Mucosa of descending colon (tissue), 3 donors: ENCODE measurements at places on chromosomes 16 and 17. TPM values are rescaled to one million over a fixed set of nuclear protein-coding genes. Genes with fewer than 3 reads are reported as not detected.

Gene LGALS9
- 217 TPM for total RNA-seq

Gene GALK1
- total RNA-seq, result 7.1 TPM

Gene NMRAL1
- 32.4 TPM for total RNA-seq

Gene KRTAP3-1
- not detected for total RNA-seq

Gene CCL14
- total RNA-seq, result 6.2 TPM

Gene HOXB4
- 4.5 TPM for total RNA-seq

Gene MYOCD
- 9.4 TPM for total RNA-seq

Gene KRT25
- not detected for total RNA-seq

Gene MAF
- 25.1 TPM for total RNA-seq

Gene ASPHD1
- total RNA-seq, result 1.8 TPM

Gene NLRC3
- 1.4 TPM for total RNA-seq

Gene GALR2
- total RNA-seq, result 4.2 TPM

Gene RAB11FIP4
- total RNA-seq, result 40.7 TPM

Gene C17orf113
- total RNA-seq, result 1.2 TPM

Gene ICAM2
- total RNA-seq, result 14.2 TPM

Gene TVP23A
- total RNA-seq, result not detected

Gene KCNH6
- total RNA-seq, result 0.64 TPM

Gene PLD6
- total RNA-seq, result 12.9 TPM

Gene MYO15B
- 591 TPM for total RNA-seq

Gene HBA1
- 8.5 TPM for total RNA-seq

Gene TMC8
- total RNA-seq, result 11.4 TPM

Gene TBC1D3L
- total RNA-seq, result 7.0 TPM

Gene KRT20
- 1,810 TPM for total RNA-seq

Gene GNG13
- total RNA-seq, result not detected

Gene BCAR1
- total RNA-seq, result 116 TPM

Gene KRT9
- total RNA-seq, result not detected

Gene IRF8
- 36.5 TPM for total RNA-seq

Gene ABCC11
- 0.32 TPM for total RNA-seq

Gene TNP2
- not detected for total RNA-seq

Gene TNFSF13
- total RNA-seq, result 73.3 TPM

Gene MYH8
- total RNA-seq, result not detected

Gene CDRT15
- not detected for total RNA-seq

Gene DOC2B
- total RNA-seq, result 4.0 TPM

Gene CBFA2T3
- 6.9 TPM for total RNA-seq

Gene TTC19
- 52.2 TPM for total RNA-seq

Gene FN3K
- total RNA-seq, result 39.4 TPM

Gene NPTX1
- 0.51 TPM for total RNA-seq

Gene SPATA2L
- 21.7 TPM for total RNA-seq

Gene KRTAP4-6
- total RNA-seq, result not detected

Gene SCGB1C2
- total RNA-seq, result not detected

Gene TBX6
- total RNA-seq, result 0.63 TPM

Gene TBC1D3H
- not detected for total RNA-seq

Gene ZNF689
- total RNA-seq, result 7.6 TPM

Gene CHTF8
- total RNA-seq, result 94.5 TPM

Gene SEZ6L2
- total RNA-seq, result 6.1 TPM

Gene SEPHS2
- 142 TPM for total RNA-seq

Gene MEOX1
- total RNA-seq, result 3.5 TPM

Gene TMC5
- total RNA-seq, result 122 TPM

Gene ACSM3
- 42.2 TPM for total RNA-seq

Gene FOXN1
- 0.46 TPM for total RNA-seq

Gene VAT1L
- 0.84 TPM for total RNA-seq

Gene TBX21
- 0.72 TPM for total RNA-seq

Gene HGS
- total RNA-seq, result 102 TPM

Gene SPIRE2
- total RNA-seq, result 52.5 TPM

Gene KRTAP1-1
- not detected for total RNA-seq

Gene TOP2A
- 6.9 TPM for total RNA-seq

Gene STARD3
- 58.8 TPM for total RNA-seq

Gene PIMREG
- 13.0 TPM for total RNA-seq
